Liver (tissue), 10 donors: ENCODE measurements at places on chromosomes 11 and 22. TPM values are rescaled to one million over a fixed set of nuclear protein-coding genes. Genes with fewer than 3 reads are reported as not detected.

DNA sequence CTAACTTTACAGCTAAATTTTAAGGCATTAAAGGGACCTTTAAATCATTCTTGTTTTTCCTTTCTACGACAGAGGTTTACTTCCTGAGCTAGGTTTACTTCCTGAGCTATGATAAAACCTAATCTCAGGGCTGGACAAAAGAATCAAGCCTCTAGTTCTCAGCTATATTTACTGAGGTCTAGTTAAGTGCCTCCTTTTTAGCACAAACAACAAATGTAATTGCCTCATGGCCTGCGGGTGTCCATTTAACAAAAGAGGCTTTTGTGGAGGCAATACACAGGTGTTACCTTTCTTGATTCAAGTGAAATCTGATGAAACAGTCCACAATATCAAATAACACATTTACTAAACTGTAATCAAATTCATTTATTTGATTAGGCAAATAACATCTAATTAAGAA is 67.3 kb downstream of the IMMP1L start:
- DNase-seq: no peak

DNA sequence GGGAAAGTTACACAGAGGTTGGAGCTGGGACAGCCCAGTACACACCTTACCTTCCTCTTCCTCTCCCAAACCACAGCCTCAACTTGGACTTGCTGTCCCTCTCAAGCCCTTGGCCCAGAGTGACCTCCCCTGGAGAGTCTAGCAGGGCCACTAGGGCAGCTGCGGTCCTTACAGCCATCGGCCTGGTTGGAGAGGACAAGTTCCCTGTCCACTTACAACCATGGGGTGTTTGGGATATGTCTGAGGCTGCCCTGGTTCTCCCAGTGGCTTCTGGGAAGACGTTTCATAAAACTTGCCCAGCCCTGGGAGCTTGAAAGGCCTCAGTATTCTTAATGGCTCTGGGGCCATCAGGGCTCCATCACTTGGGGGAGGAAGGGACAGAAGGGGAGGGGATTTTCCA is 13.1 kb upstream of the DGKZ start:
- DNase-seq: no peak

The KCNJ1 gene
- total RNA-seq: 0.23 TPM

GRCh38 chr11:112881461-112881860 is 79.8 kb upstream of the NCAM1 start:
- DNase-seq: no peak

The ATM gene
- total RNA-seq: 65.7 TPM

The NADSYN1 gene
- total RNA-seq: 19.8 TPM

The LIPT2 gene
- 6.7 TPM for total RNA-seq

DNA sequence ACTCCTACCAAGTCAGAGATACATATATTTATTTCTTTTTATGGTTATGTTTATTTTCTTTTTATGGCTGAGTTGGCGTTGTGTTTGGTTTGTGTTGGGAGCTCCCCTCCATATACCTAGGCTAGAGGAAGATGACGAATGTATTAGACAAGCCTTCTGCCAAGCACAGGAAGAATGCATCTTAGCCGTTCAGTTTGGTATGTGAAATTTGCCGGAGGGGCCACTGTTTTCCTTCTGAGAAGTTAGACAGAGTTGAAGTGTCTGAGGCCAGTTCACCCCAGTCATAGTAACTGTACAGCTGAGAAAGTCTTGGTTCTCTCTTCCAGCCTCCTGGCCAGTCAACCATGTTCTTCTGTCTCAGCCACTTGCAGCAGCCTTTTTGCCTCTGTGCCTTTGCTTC is 29.8 kb downstream of the TEAD1 start:
- DNase-seq: no peak

The ABCC8 gene
- total RNA-seq: 0.25 TPM

The SLC7A4 gene
- total RNA-seq: 0.42 TPM

DNA sequence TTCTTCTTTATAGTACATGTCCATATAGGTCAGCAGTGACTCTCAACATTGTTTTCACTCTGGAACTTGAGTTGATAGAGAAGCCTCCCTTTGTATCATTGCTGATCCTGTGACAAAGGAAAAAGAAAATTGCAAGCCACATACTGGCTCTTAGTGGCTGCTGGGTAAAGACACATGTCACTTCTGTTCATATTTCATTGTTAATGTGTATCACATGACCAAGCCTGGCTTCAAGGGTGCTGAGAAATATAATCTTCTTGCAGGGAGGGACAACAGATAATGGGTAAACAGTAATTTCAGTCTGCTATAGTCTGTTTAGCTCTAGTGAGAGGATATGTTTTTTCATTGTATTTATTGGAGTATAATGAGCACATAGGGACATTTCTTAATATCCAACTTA is 173.3 kb downstream of the PGR start:
- no peak for DNase-seq

The METTL15 gene
- total RNA-seq: 11.5 TPM

- no peak for DNase-seq
These were observed 11.4 kb upstream of the KCNQ1OT1 start for GRCh38 chr11:2711161-2711560.

GRCh38 chr11:118820412-118821357 is 29.7 kb upstream of the DDX6 start:
- no peak for DNase-seq

DNA sequence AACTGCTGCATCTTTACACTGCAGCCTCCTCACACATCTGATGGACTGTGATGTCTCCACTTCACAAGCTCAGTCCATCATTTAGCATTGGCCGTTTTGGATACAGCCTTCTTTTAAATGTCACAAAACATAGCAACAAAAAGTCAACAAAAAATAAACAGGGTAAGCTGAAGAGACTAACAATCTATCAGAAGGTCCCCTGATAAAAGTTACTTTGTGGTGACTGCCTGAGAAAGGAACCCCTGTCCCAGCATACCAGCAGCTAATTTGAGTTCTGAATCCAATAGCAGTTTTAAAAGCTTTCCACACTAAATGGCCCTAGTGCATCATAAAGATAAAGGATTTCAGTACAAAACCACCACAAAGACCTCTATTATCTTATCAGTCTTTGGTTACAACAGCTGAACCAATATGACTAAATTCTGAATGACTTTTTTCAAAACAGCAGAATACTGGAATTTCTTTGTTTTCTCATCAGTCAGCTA is 162.4 kb downstream of the SOX6 start:
- no peak for DNase-seq

The BAIAP2L2 gene
- total RNA-seq: 0.33 TPM

DNA sequence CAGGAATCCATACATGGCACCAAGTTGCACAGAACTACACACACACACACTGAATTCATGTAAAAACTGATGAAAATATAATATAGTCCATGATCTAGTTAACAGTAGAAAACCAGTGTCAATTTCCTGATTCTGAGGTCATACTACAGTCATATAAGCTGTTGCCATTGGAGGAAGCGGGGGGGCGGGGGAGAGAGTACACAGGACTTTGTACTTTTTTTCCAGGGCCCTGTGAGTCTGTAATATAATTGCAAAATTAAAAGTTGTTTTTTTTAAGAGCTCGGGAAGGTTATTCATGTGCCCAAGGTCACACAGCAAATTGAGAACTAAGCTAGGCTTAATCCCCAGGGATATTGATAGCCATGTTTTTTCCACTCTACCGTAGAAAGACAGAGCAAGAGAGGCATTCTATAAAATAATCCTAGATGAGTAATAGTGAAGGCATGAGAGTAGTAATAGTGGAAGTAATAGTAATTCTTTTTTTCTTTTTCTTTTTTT is 312.3 kb downstream of the MN1 start:
- peak; percentile 45 for DNase-seq

- no peak for DNase-seq
These were observed 1.2 kb downstream of the CSRP3 start for GRCh38 chr11:19200410-19201201.

GRCh38 chr11:134207538-134208239 is 16.1 kb downstream of the NCAPD3 start:
- peak; percentile 58 for DNase-seq

The HTR3B gene
- not detected for total RNA-seq

The AP1B1 gene
- total RNA-seq: 54.9 TPM

The A4GALT gene
- total RNA-seq: 8.2 TPM

DNA sequence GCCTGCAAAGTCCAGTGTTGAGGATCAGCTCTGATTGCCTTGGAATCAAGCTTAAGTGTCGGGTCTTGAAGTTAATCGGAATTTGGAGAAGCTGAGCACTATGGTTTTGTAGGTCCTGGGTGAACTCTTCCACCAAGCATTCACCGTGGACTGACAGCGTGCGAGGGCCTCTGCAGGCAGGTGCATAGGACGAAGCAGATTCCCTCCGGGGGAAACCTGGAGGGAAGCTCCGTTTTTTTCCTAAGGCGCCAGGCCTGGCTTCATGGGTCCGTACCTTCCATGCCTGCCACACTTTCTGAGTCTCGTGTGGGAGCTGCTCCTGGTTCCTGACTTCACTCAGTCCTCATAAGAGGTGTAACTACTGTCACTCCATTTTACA is 170.1 kb downstream of the CRYBB2 start:
- DNase-seq: no peak

DNA sequence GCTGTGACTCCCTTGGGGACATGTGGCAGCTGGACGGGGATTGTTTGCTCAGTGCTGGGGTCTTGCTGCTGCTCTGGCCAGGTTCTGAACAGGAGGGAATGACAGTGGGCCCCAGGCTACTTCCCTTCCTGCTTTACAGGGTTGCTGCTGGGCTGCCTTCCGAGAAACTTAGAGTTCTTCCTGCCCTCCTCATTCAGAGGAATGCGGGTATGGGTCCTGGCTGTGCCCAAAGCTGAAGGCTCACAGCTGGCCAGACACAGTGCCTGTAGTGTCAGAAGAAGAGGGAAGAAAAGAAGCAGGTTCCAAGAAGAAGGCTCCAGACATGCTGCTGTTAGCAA is 108.3 kb upstream of the PARVA start:
- no peak for DNase-seq

The DRICH1 gene
- 0.08 TPM for total RNA-seq

The PLEKHA7 gene
- 6.1 TPM for total RNA-seq

DNA sequence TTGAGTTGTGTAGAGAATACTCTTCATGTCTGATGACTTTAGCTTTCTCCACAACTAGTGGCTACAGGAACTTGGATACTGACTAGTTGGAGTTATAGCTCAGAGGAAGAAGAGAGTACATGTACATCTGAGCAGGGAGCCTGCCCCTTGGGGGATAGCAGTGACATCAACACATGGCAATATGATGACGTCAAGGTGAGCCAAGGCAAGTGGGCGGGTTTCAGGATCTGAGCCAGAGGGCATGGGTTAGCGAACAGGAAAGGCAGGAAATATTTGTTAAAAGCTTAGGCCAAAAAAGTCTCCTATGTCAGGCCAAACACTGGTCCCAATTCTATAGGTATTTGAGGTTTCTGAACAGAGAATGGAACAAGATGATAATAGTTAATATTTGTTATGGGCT is 42.0 kb upstream of the HORMAD2 start:
- no peak for DNase-seq

The TEAD1 gene
- 38.4 TPM for total RNA-seq

The RPLP2 gene
- total RNA-seq: 59.8 TPM

The MS4A4A gene
- total RNA-seq: 8.6 TPM

DNA sequence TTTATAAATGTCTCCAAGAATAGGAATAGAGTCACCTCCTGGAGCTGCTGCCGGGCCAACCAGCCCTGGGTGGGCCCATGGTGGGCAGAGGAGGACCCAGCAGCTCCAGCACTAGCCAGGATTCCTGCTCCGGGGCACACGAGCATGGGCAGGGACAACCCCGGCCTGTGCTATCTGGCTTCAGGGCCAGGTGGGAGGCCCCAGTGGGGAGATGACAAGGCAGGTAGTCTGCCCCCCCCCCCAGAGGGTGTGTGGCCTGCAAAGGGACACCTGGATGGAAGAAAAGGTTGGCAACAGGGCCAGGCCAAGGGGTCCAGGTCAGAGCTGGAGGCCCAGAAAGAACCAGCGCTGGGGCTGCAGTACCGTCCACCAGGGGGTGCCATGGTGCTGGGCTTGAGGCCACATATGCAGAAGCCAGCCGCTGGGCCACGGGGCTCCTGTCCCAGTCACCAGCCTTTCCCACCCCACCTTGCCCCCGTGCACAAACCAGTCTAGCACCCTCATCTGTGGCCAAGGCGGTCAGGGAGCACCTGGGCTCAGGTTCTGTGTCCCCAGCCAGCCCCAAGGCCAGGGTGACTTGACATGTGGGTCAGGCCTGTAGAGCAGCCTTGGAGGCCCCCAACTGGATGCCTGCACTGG is 3.4 kb downstream of the TSPAN32 start:
- peak; percentile 96 for DNase-seq

DNA sequence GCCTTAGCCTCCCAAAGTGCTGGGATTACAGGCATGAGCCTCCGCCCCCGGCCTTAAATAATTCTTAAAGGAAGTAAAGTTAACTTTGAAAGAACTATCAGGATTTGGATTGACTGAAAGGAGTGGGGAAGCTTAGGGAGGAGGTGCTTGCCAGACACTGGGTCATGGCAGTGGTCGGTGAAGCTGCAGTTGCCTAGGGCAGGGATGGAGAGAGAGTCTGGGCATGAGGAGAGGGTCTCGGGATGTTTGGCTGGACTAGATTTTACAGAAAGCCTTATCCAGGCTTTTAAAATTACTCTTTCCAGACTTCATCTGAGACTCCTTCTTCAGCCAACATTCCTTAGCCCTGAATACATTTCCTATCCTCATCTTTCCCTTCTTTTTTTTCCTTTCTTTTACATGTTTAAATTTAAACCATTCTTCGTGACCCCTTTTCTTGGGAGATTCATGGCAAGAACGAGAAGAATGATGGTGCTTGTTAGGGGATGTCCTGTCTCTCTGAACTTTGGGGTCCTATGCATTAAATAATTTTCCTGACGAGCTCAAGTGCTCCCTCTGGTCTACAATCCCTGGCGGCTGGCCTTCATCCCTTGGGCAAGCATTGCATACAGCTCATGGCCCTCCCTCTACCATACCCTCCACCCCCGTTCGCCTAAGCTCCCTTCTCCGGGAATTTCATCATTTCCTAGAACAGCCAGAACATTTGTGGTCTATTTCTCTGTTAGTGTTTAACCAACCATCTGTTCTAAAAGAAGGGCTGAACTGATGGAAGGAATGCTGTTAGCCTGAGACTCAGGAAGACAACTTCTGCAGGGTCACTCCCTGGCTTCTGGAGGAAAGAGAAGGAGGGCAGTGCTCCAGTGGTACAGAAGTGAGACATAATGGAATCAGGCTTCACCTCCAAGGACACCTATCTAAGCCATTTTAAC is at the start of gene NNMT:
Gene NNMT (plus strand): TSS at position 724 of the 929 bp plus-strand sequence. CDS start 158 bp downstream, at position 882.
- no peak for DNase-seq

DNA sequence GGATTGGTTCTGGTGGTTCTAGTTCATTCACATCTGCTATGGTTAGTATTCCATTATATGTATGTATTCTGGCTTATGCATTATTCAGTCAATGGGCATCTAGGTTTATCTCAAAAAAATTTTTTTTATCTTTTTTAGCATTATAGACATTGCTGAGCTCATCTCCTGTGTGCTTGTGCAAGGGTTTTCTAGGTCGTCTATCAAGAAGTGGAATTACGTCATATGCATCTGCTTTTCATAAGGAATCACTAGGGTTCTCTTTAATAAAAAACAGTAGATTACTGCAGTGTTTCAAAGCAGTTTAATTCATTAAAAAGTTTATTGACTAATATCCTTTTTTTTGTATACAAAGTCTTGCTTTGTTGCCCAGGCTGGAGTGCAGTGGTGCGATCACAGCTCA is 21.3 kb downstream of the TBC1D22A start:
- no peak for DNase-seq

DNA sequence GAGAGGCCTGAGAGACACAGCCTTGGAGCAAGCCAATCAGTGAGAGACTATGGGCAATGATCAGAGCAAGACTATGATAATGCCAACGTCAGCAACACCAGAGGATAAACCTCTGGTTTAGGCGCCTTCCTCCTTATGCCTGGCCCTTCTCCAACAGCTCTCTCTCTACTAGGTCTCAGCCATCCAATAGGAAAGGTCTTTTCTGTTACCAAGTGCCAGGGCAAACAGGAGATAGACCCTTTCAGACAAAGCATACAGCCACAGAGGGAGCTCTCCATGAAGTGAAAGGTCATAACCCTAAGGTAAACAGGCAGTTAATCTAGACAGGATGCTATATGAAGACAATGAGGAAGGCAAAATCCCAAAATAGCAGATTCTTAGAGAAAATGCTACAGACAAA is 9.5 kb downstream of the STK33 start:
- DNase-seq: no peak
